ENCODE measurements at places on chromosomes 7 and 10.

DNA sequence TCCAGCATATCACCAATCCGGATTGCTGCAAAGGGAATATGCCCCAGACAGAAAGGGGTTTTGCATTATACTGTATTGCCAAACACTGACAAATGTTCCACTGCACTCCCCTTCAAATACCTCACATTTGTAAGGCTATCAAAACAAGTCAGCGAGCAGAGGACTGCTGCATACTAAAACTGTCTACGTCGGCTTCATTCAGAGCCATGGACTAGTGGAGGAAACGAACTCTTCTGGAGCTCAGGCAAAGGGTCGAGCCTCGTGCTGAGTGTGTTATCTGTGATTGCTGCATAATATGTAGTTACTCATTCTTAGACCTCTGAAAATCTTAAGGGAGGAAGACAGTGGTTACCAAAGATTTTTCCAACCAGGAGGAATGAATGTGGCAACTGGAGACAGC is 200.2 kb downstream of the DYNC1I1 start:
- DNase-seq, result no peak

GRCh38 chr7:37768611-37769010 is 79.8 kb upstream of the NME8 start:
- no peak for DNase-seq

DNA sequence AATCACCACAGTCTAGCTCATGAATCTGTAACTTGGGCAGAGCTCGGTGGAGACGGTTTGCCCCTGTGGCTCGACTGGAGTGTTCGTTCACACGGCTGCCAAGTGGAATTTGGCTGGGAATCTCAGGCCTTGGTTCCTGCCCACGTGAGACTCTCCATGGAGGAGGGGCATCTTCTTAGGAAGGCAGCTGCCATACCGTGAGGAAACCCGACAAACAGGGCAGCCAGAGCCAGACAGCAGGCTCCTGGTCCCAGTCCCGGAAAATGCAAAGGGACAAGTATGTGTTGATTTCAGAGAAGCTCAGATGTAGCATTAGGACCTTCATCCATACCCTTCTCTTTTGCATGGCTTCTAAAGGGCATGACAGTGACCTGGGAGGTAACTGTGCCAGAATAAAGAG is 26.6 kb downstream of the AMZ1 start:
- DNase-seq, result no peak

GRCh38 chr10:27297844-27298521 is 57.4 kb upstream of the ACBD5 start:
- no peak for DNase-seq

- no peak for DNase-seq
Measured at GRCh38 chr7:90843472-90843871, 247.4 kb downstream of the CDK14 start.
